Stimulated activated CD4-positive, alpha-beta T cell treated with anti-CD3 and anti-CD28 coated beads, Interleukin-15, amount 100 ng/mL, for 1 hour (primary cell): ENCODE measurements at places on chromosomes 12 and 14.

GRCh38 chr14:27613102-27613501 is 1015.3 kb upstream of the NOVA1 start:
- no peak for DNase-seq

GRCh38 chr12:112010415-112011344 is 2.3 kb downstream of the TMEM116 start:
- no peak for DNase-seq

GRCh38 chr12:24778486-24779304 is 170.2 kb downstream of the BCAT1 start:
- no peak for DNase-seq

- no peak for DNase-seq
These were observed 162.7 kb downstream of the GRIP1 start for GRCh38 chr12:66516133-66516532.

GRCh38 chr12:132886529-132887477 is 602 bp downstream of the CHFR start:
- no peak for DNase-seq

- no peak for DNase-seq
These were observed 75.9 kb downstream of the AEBP2 start for GRCh38 chr12:19515179-19515578.

DNA sequence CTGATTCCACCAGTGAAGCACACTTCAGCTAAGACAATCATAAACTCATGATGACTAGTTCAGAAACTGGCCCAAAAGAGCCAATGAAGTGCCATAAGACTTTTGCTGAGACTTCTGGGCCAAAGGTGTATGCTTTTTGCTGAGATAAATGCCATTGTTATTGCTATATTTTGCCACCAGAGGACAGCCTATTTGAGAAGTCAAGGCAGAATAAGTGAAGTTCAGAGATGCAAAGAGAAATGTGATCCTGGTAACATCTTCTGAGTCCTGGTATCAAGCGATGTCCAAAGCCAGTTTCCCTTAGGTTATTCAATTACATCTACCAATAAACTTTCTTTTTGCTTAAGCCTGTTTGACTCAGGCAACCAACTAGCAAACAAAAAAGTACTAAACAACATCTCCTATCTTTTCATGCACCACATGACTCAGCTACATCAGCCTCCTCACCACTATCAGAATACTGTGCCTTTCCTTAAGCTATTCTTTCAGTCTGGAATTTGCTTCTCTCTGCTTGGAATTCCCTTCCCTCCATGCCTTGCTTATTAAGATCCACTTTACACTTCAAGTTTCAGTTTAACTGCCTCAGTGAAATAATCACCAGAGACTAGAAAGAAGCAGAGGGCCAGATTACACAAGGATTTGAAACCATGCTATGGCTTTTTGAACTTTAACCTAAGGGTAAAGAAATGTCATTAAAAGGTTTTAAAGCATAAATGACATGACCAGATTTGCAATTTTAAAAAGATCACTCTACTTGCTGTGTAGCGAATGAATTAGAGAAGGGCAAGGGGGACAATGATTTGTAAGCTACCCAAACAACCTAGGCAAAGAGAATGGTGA is 14.0 kb downstream of the CRY1 start:
- DNase-seq = no peak

DNA sequence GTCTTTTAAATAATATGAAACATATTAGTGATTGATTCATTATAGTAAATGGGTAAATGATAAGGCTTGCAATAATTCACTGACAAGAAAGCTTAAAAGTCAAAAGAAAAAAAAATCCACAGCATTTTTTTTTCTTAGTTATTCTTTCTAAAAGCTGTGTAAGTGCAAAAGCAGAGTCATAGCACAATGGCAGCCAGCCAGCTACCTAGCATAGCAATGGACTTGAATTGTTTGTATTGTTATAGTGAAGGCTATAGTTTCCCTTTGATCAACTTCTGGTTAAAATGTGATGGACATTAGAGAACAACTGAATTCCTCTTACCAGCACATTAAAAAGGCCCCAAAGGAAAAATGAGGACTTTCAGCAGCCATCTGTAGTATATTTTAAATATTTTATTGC is 232.1 kb downstream of the NAV3 start:
- DNase-seq = no peak

- no peak for DNase-seq
These were observed 5.7 kb downstream of the MTRFR start for GRCh38 chr12:123238961-123239360.

- DNase-seq = no peak
These were observed 60.4 kb upstream of the METAP2 start for GRCh38 chr12:95413576-95413975.

DNA sequence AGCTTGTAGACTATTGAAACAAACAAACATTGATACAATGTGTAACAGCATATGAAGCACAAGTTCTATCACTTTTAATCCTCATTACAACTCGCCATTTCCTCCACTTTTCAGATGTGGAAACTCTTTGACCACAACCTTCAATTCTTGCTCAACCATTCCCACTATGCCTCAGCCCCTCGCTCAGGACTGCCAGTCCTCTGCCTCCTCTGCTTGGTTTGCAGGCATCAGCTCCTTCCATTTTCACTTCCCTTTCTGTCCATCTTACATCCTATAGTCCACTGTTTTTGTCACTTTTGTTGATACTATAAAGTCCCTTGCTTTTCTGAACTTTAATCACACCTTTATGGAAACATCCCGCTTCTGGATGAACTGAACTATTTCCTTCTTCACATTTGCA is 28.2 kb upstream of the CD27 start:
- no peak for DNase-seq
